Mammary epithelial cell (primary cell): ENCODE measurements at places on chromosomes 16 and 17. TPM values are rescaled to one million over a fixed set of nuclear protein-coding genes. Genes with fewer than 3 reads are reported as not detected.

DNA sequence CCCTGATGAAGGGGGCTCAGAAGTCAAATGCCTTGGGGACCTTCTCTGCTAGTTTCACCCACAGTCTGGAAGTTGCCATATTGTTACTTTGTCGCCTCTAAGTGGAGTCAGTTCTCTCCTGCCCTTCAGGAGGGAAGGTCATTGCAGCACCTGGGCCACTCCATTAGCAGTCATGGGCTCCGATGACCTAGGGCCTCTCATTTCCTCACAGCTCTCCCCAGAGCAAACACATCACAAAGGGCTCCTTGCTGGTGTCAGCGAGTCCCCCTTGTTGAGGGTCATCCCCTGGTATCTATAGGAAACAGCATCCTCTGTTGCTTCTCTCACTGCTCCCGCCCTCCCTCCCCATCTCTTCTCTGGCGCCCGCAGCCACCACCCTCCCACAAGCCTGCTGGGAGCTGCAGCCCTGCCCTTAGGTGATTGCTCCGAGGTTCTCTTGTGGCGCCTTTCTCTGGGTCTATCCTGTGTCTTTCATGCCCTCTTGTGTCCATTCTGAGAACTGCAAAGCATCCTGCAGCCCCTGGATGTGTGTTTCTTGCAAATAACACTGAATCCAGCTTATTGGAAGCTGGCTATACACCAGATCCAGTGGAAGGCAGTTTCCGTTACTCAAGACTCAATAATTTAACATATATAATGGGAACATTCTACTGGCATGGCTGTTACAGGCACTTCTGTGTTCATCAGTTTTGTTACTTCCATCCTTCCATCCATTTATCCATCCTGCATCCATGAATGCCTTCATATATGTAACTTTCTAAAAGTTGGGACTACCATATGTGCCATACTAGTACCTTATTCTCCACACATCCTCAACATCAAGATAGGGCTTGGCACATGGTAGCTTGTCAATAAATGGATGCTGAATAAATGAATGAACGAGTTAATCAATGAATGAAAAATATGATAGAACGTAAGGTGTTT is 21.2 kb downstream of the PDILT start:
- peak; percentile 30 for DNase-seq

The SLC38A7 gene
- total RNA-seq, result 19.2 and 22.7 TPM in 2 replicates

DNA sequence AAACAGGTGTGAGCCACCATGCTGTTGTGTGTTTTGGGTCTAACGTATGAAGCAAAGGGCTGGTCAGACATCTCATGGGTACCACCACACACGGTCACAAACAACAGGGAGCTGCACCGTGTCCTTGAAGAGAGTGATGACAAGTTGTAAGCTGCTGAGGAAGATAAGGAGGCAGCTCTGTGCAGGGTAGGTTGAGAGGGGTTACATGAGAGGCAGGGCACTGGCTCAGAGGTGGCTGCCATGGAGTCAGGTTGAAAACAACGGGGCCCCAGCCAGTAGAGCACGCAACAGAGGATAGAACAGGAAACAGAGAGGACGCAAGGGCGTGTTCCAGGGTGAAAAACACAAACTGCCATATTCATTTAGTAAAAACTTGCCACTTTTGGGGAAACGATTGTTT is 52.2 kb downstream of the TRARG1 start:
- no peak for DNase-seq

The TP53 gene
- total RNA-seq, result 63.0 TPM

DNA sequence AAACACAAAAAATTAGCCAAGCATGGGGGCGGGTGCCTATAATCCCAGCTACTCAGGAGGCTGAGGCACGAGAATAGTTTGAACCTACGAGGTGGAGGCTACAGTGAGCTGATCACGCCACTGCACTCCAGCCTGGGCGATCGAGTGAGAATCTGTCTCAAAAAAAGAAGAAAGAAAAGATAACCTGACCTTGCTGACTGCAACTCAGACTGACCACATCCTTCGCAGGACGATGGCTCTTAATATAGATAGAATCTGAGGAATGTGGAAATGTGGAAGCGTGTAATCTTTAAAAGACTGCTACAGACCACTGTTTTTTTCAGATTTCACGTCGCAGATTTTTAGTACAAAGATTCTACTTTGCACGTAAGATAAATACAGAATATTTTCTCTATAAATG is 37.8 kb downstream of the KLHDC4 start:
- no peak for DNase-seq

The QPRT gene
- 0.33 TPM for total RNA-seq

DNA sequence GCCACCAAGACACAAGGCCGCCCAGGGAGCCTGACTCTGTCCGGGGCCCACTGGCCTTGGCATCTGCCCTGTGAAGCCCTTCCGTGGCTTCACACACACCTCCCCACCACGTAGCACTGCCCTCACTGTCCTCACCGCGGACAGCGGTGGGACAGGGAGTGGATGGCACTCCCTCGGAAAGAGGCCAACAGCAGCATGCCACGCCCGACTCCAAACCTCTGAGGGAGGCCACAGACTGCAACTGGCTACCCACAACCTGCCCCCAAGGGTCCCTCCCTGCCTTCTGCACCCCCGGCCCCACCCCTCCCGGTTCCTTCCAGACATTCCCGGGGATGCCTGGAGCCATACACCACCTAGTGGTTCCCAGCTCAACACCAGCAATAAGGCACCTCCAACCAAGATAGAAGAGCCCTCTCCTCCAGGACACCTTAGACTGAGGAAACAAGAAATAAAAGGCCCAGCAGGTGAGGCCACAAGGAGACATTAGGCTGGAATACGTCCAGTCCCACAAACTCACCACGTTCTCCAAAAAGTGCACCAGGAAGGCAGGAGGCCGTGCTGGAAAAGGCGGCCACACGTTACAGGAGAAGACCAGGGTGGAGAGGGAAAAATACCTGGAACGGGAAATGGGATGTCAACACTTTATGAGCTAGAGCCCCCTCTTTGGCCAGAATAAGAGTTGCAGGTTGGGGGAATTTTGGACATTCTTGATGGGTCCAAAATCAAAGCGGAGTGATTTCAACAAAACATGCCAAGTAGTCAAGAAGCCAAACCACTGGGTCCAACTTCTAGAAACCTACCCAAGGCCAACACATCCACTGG is 310.0 kb downstream of the SOX9 start:
- DNase-seq, result no peak

The ASGR1 gene
- under 0.01 TPM for total RNA-seq

DNA sequence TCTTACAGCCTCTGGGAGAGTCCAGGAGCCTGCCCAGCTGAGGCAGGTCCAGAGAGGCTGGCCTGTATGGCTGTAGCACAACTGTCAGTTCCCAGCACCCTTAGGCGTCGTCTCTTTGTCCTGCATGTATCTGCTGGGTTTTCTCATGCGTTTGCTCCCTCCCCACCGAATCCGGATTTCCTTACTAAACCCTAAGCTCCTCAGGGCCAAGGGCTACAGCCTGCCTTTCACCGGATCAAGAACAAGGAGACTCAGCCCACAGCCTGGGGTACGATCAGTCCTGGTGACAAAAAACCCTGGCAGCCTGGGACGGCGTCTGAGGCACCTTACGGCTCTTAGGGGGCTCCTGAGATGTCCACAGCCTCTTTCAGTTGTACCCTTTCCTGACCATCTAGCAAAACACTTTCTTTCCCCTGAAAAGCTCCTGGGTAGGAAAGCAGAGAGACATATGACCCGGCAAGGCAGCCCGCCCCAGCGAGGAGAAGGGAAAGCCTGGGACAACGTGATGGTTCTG is 12.2 kb downstream of the HIC1 start:
- DNase-seq, result no peak

DNA sequence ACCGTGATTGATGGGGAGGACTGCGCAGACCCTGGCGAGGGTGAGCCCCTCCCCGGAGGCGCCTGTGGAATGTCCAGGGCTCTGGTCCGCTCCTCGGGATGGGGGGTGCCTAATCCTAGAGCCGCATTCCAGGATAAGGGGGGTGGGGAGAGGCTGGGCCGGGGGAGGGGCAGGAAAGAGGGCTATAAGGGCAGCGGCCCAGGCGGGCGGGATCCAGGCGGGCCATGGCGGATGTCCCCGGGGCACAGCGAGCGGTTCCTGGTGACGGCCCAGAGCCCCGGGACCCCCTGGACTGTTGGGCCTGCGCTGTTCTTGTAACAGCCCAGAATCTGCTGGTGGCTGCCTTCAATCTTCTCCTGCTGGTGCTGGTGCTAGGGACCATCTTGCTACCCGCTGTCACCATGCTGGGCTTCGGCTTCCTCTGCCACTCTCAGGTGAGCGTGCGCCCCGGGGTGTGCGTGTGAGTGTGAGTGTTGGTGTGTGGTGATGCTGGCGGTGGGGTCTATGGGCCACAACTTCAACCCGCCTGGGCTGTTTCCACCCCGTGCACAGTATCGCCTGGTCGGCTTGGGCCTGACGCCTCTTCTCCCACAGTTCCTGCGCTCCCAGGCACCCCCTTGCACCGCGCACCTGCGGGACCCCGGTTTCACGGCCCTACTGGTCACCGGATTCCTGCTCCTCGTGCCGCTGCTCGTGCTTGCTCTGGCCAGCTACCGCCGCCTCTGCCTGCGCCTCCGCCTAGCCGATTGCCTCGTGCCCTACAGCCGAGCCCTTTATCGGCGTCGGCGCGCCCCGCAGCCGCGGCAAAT is at the start of gene TMEM88:
TSS of gene TMEM88 (plus strand) at position 216 of the 809 bp plus-strand sequence. CDS start at position 225, 9 bp downstream.
- DNase-seq, result no peak

- DNase-seq, result no peak
Observed at GRCh38 chr17:78672005-78672404, 94.8 kb upstream of the DNAH17 start.

- DNase-seq, result no peak
Observed at GRCh38 chr17:35051183-35051578, 12.3 kb downstream of the RFFL start.

The HSD17B1 gene
- 13.3 and 19.3 TPM in 2 replicates for total RNA-seq

DNA sequence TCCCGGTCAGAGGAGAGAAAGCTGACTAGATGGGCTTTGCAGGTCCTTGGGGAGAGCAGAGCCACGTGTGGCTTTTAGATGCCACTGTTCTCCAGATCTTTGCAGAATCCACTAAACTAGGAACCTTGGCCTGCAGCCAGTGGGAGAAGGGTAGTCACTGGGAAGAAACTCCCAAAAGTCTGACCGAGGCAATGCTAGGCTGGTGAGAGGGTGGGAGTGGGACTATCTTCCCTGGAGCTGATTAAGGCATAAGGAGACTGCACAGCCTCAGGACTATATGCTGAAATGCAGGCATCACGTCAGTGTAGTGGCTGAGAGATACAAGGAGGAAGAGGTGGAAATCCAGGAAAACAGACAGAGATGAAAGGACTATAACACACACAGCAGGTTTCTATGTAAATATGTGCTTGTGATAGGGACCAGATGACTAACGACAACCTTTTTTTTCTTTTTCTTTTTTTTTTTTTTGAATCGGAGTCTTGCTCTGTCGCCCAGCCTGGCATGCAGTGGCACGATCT is 2.2 kb upstream of the GSDMA start:
- DNase-seq, result no peak

DNA sequence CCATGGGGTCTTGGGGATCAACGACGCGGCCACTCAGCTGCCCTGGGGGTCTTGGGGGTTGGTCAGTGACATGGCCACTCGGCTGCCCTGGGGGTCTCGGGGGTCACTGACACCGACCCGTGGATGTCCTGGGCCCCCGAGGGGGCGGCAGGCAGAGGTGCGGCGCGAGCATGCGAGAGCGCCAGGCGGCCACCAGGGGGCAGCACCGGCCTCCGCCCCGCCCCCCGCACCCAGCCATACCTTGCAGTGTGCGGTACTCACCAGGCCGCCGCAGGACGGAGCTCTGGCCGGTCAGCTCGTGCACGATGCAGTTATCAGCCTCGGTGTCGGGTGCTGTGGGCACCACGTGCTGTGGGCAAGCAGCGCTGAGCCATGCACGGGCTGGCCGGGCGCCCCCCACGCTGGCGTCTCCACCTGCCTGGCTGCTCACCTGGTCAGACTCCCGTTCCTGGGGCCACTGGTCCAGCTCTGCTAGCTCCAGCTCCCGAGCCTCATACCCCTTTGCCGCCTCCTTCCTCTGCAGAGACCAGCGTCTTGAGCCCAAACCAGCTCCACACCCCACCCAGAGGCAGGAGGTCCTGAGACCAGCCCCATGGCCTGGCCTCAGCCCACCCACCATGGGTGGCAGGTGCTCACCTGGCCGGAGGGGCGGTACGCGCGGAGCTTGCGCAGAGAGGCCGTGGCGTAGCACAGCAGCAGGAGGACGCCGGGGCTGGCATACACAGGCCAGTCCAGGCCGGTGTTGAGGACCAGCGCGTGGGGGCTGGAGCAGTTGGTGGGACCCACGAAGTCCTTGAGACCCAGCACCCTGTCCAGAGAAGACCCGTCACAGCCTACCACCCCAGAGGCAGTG is 31.2 kb downstream of the CTU2 start:
- DNase-seq, result peak; percentile 29

- no peak for DNase-seq
Observed at GRCh38 chr17:27579304-27579703, 51.7 kb upstream of the LGALS9 start.

The SLC16A11 gene
- not detected for total RNA-seq

The PIK3R5 gene
- total RNA-seq, result not detected

DNA sequence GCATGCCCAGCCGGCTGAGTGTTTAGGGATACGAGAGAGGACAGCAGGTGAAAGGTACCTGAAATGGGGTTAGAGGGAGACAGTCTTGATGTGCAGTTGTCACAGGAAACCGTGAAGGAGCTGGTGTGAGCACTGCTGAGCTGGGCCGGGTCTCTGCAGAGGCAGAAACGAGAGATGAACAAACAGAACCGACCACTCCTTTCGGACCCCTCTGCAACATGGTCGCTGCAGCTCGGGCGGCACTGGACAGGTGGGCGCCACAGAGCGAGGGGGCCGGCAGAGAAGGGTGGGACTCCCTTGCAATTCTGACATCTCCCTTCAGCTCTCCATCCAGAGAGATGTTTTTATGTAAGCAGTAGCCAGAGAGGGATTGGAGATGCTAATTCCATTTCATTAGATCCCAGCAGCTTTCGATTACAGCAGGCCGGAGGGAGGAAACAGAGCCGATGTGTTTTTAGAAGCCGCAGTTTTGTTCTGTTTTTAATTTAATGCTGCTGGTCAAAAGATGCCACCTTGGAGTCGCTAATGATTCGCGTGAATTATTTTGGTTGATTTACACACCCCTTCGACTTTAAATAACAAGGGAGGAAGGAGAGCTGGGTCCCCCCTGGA is 86.3 kb upstream of the RPL38 start:
- DNase-seq, result no peak

The ADAM11 gene
- 0.17 TPM for total RNA-seq

DNA sequence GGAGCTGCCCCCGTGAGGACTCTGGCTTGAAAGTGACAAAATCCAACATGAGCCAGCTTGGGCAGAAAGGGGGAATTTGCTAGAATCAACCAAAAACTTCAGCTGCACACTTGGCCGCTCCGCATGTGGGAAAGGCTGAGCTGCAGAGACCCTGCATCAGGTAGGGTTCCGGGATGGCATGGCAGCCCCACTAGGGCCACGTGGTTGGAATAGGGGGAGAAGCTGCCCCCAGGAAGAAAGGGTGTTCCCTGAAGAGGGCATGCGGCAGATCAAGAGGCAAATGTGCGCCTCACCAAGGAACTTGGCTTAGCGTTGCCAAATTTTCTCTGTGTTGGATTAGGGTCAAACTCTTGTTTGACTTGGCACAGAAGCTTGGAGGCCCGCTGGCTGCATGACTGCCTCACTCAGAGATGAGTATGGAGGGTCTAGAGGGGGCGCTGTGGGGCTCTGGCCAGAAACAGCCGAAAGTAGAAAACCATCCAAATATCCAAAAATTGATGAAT is 29.2 kb upstream of the WFIKKN2 start:
- no peak for DNase-seq

The CENPX gene
- total RNA-seq, result 43.1 and 62.8 TPM in 2 replicates

GRCh38 chr17:82377924-82378740 is 6.6 kb downstream of the UTS2R start:
- DNase-seq, result no peak
